ENCODE measurements at places on chromosomes 12 and 14.

- no peak overlapping the region for H3K4me3 ChIP-seq
- H3K4me1 ChIP-seq: peaks cover 7% of the 10 kb centered on the region
- no peak overlapping the region for H3K27ac ChIP-seq
- H3K27me3 ChIP-seq: peaks cover 10% of the 10 kb centered on the region
Observed at GRCh38 chr12:93166541-93167307, 211.0 kb upstream of the NUDT4 start.

DNA sequence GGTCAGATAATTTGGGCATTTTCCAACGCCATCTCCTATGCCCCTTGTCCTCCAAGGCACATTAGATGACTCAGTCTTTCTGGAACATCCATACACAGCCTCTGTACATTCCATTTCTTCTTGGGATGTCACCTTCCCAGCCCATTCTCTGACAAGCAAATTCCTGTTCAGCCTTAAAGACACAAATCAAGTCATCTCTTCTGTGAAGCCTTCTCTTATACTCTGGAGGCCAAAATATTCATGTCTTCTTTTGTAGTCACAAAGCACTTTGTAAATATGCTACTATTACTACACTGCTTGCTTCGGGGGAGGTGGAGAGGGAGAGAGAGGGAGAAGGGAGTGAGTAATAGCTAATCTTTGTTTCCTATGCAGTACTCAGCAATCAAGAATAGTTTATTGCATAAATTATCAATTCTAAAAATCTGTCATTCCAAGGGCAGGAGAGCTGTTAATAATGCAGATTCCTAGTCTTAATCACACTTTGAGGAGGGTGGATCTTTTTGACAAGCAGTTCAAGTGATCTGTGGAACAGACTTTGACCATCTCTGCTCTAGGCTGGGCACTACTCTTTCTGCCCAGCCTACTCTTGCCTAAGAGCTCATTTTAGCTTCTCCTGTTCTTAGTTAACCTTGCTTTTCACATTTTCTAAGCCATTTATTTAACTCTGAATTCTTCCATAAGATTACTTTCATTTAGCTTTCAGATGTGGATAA is 27.9 kb downstream of the KCNMB4 start:
- no peaks in the 10 kb centered on the region for H3K36me3 ChIP-seq
- no peak overlapping the region for H3K27ac ChIP-seq
- no peaks in the 10 kb centered on the region for H3K27me3 ChIP-seq
- H3K4me1 ChIP-seq: no peaks in the 10 kb centered on the region

GRCh38 chr12:40103043-40103442 is 2.8 kb downstream of the SLC2A13 start:
- no peak for DNase-seq
- H3K4me3 ChIP-seq: peak overlapping the region; percentile 31
- peaks cover 4% of the 10 kb centered on the region for H3K27me3 ChIP-seq
- peaks cover 1% of the 10 kb centered on the region for H3K36me3 ChIP-seq
- H3K4me1 ChIP-seq: peaks cover 35% of the 10 kb centered on the region

DNA sequence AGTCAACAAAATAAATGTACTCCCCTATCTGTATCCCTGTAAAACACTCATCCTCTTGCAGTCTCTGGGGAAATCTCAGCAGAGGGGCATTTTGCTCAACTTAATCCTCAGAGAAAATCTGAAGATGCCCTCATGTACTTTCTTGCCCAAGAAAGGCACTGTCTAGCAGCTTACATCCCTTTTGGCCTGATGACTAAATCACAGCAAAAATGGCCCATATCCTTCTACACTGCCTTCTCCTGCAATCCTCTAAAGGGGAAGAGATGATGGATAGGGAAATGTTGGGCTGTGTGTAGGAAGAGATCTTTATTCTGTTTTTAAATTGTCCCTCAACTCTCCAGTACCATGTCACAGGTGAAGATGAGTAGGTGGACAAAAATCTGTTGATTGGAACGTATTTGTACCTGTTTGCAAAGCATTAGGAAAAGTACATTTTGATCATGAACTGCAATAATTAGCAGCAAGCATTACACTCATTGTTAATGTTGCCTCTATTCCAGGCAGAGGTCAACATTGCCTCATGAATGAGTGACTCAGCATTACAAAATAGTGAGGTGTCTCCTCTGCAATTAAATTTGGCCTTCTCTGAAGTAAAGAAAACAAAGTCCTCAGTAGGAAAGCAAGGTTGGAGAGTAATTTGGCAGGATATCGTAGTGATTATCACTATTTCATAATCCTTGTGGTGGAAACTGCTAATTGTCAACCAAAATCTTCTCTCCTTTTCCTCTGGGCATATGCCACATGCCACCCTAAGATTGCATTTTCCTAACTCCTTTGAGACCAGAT is 172.4 kb upstream of the CAND1 start:
- no peak overlapping the region for H3K27ac ChIP-seq
- H3K27me3 ChIP-seq: peaks cover 6% of the 10 kb centered on the region
- no peak for DNase-seq
- H3K4me1 ChIP-seq: no peaks in the 10 kb centered on the region
- no peak overlapping the region for H3K4me3 ChIP-seq

DNA sequence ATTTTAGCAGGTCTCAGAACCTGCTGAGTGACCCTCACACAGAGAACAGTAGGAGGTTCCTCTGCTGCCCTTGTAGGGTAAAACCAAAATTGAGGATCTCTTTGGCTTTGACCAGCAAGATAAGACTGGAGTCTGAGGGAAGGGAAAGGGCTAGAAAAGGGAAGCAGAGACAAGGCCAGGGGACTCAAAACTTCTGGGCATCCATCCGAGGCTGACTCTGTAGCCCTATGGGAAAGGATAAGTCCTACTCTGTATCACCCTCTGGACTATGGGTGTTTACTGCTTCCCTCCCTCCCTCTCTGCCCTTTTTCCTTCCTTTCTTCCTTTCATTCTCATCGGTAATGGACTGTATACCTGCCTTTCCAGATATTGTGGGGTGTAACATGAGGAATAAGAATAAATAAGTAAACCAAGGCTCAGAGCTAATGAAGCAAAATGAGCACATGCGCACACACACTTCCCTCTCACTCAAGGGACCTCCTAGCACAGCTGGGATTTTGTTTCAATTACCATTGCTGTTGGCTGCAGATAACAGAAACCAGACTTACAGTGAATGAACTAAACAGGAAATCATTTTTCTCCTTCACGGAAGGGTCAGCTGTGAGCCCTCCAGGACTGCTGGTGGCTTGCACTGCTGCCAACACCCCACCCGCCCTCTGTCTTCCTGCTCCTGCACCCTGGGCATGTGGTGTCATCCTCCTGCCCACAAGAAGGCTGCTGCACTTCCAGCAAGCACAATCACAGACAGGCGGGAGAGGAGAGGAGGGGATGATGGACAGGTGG is 404.4 kb upstream of the CCDC196 start:
- no peak overlapping the region for H3K27ac ChIP-seq
- no peak overlapping the region for H3K4me3 ChIP-seq

- peaks cover 4% of the 10 kb centered on the region for H3K4me1 ChIP-seq
- H3K27ac ChIP-seq: no peak overlapping the region
- peaks cover 35% of the 10 kb centered on the region for H3K27me3 ChIP-seq
- H3K36me3 ChIP-seq: no peaks in the 10 kb centered on the region
- DNase-seq: no peak
Observed at GRCh38 chr14:103023881-103024473, 33.4 kb downstream of the CDC42BPB start.

DNA sequence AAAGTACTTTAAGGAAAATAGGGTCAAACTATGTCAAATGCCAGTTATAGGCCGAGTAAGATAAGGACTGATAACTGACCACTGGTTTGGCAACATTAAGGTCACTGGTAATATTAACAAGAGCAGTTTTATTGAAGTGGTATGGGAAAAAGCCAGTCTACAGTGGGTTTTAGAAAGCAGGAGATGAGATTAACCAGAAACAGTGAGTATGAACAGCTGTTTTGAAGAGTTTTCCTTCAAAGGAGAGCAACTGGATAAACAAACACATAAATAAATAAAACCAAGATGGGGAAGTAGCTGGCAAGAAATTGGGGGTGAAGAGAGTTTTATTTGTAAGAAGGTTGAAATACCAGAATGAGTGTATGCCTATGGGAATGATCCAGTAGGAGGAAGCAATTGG is 30.3 kb downstream of the KITLG start:
- no peaks in the 10 kb centered on the region for H3K4me1 ChIP-seq
- no peak for DNase-seq
- no peaks in the 10 kb centered on the region for H3K27me3 ChIP-seq
- no peaks in the 10 kb centered on the region for H3K36me3 ChIP-seq

DNA sequence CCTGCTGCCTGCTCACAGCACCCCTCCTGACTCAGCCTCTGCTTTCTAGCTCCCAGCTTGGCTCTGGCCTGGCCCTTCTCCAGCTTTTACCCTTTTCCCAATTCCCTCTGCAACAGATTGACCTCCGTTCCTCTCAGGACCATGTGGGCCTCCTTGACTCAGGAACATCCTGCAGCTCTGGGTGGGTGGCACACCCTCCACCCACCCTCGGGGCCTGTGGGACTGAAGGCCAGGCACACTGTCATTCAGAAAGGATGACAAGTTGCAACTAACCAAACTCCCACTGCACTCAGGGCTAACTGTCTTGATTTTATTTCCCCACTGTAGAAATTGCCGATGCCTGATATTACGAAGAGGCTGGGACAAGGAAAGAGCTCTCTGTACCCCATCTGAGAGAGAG is 59.4 kb downstream of the HELB start:
- no peak for DNase-seq
- no peaks in the 10 kb centered on the region for H3K27me3 ChIP-seq
- no peak overlapping the region for H3K27ac ChIP-seq
- H3K4me1 ChIP-seq: no peaks in the 10 kb centered on the region

- peak overlapping the region; percentile 68 for H3K27ac ChIP-seq
- peaks cover 51% of the 10 kb centered on the region for H3K4me1 ChIP-seq
- H3K27me3 ChIP-seq: no peaks in the 10 kb centered on the region
- peaks cover 22% of the 10 kb centered on the region for H3K36me3 ChIP-seq
- peak; percentile 58 for DNase-seq
Observed at GRCh38 chr12:130880411-130880885, 8.6 kb downstream of the RAN start.

GRCh38 chr12:102708108-102708507 is 208.9 kb downstream of the PAH start:
- no peaks in the 10 kb centered on the region for H3K4me1 ChIP-seq
- H3K36me3 ChIP-seq: no peaks in the 10 kb centered on the region
- H3K4me3 ChIP-seq: no peak overlapping the region
- no peak for DNase-seq

DNA sequence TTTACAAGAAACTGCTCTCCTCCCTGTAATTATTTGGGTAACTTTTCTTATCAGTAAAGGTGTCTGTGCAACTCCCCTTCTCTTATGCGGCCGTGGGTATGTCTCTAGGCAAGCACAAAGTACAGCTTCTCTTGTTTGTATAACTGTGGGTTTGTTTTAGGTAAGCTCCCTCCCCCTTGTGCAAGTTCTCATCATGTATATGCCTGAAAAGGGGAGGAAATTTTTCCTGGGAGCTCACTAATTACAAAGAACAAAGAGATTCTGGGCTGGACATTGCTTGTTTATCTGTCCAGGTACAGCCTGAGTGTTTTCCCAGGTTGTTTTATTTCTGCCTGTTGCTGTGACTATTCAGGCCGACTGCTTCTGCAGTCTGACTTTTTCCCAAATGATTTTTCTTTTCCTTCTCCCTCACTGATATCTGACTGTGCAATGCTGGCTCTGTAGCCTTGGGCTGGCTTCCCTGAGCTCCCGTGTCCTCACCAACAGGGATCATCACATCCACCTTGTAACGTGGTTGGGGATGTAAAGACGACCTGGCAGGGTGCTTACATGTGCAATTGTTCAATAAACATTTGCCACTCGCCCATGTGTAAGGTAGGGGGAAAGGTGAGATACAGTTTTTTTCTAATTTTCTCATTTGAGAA is 916.5 kb downstream of the AACS start:
- H3K4me3 ChIP-seq: no peak overlapping the region
- DNase-seq: no peak
- H3K36me3 ChIP-seq: no peaks in the 10 kb centered on the region
- no peaks in the 10 kb centered on the region for H3K27me3 ChIP-seq
- no peaks in the 10 kb centered on the region for H3K4me1 ChIP-seq

GRCh38 chr14:59852350-59852749 is 18.2 kb downstream of the RTN1 start:
- no peak for DNase-seq
- H3K4me3 ChIP-seq: no peak overlapping the region
- H3K36me3 ChIP-seq: no peaks in the 10 kb centered on the region
- H3K27ac ChIP-seq: no peak overlapping the region

DNA sequence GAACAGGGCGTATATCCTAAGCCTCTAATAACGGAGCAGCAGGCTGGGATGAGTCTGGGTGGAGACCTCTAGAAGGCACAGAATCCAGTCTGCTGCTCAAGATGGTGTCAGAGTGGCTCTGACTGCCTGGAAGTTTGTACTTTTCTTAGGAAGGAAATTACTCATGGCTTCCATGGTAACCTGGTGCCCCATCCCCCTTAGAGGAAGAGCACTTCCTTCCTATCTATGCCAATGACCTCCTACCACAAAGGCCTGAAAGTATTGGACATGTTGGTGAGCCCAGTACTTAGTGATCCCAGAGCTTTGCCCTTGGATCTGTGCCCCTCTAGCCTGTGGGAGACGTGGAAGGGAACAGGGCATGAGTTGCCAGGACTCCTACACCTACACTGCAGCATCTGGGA is 1.5 kb downstream of the BATF start:
- H3K4me1 ChIP-seq: peaks cover 80% of the 10 kb centered on the region
- peaks cover 57% of the 10 kb centered on the region for H3K36me3 ChIP-seq
- DNase-seq: no peak
- peak overlapping the region; percentile 99 for H3K4me3 ChIP-seq

DNA sequence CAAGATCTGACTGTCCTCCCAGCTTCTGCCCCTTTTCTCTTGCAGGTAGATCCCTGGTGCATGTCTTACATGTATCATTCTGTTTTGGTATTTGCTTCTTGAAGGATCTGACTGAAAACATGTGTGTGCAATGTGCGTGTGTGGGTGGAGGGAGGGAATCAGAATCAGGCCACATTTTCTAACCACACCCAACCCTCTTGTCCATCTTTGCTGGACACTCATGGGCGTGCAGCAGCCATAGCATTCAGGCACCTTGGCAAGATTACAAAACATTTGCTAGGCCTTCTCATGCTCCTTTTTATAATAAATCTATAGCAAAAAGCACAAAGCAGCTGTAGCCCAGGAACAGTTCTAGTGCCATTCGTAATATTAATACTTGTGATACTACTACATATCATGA is 233.6 kb upstream of the E2F7 start:
- no peak overlapping the region for H3K27ac ChIP-seq
- no peak for DNase-seq
- no peaks in the 10 kb centered on the region for H3K27me3 ChIP-seq
- H3K4me1 ChIP-seq: no peaks in the 10 kb centered on the region

GRCh38 chr14:30621354-30621939 is 672 bp upstream of the SCFD1 start:
- no peaks in the 10 kb centered on the region for H3K27me3 ChIP-seq
- H3K4me3 ChIP-seq: peak overlapping the region; percentile 83
- peaks cover 35% of the 10 kb centered on the region for H3K4me1 ChIP-seq
- peaks cover 13% of the 10 kb centered on the region for H3K36me3 ChIP-seq

DNA sequence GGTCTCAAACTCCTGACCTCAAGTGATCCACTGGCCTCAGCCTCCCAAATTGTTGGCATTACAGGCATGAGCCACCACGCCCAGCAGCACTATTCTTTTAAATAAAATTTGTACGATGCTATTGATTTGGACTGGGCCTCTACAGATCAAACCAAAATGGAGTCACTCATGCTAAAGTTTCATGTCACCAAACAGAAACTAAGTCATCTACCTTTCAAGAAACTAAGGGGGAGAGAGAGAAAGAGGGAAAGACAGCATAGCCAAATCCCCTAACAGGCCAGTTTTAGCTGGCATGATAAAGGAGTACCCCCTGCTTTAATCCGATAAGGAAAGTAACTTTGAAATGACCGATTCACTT is 23.1 kb upstream of the STK38L start:
- H3K4me1 ChIP-seq: peaks cover 16% of the 10 kb centered on the region
- peaks cover 4% of the 10 kb centered on the region for H3K27me3 ChIP-seq
- no peak for DNase-seq
- H3K4me3 ChIP-seq: no peak overlapping the region
- no peak overlapping the region for H3K27ac ChIP-seq

Measured in activated CD8-positive, alpha-beta memory T cell treated with anti-CD3 and anti-CD28 coated beads, Interleukin-2, amount 10 ng/mL, durations not matched to agents 7 days and 5 days (primary cell).